Left forelimb (tissue), 1 donor: ENCODE measurements at places on chromosomes 6 and 20.

- no peak for DNase-seq
Measured at GRCh38 chr6:100670056-100670455, 205.3 kb upstream of the SIM1 start.

DNA sequence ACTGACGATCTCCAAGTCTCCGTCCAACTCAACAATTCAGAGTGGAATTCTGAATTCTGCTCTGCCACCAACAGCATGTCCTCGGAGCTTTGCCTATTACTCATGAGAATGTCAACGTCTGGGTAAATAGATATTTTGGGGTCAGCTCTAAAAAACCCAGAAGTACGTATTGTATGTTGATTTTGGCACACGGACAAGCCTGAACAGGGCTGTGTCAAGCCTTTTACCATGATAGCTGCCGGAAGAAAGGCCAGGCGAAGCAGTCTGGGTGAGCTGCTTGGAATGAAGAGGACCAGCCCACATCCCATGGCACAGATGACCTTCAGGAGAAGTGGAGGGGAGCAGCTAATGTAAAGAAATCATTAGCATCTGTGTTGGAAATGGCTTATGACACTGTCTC lies 88.0 kb upstream of the JAG1 start:
- no peak for DNase-seq

DNA sequence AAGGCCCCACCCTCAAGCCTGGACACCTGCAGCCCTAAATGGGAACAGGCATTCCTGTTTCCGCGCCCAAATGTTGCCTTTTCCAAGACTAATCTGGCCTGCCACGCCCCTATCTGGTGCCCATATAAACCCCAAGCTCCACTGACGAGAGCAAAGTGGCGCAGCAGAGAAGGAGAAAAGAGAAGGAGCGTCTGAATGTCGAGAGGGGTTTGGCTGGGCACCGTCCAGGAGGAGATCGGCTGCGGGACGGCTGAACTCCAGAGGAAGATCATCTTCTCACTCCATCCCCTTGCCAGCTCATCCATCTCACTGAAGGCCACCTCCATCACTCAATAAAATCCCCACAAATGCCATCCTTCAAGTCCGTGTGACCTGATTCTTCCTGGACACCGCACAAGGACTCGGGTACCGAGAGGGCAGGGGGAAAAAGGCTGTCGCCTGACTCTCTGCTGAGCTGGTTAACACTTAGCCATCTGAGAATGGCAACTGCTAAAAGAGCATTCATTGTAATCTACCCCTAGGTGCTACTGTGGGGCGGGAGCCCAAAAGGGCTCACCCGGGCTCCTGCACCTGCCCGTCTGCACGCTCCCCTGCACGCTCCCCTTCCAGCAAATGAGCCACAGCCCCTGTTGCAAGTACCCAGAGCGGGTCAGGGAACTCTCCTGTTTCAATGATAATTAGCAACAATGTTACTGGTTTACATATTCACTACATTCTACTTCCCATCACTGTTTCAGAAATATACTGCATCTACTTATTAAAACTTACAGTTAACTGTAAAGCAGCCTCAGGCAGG lies 23.5 kb downstream of the TAF4 start:
- DNase-seq: no peak

DNA sequence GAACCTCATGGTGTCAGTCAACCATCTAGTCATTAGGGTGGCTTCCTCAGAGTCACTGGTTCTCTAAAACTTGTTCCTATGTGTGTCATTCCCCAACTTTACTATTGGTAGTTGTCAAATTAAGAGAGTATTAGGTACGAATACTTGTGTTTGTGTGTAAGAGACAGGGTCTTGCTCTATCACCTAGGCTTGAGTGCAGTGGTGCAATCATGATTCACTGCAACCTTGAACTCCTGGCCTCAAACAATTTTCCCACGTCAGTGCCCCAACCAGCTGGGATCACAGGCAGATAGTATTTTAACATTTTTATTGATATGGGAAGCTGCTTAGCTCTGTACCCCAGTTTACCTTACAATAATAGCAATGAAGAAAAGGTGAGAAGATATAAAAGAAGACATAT lies 50.6 kb downstream of the BMP6 start:
- no peak for DNase-seq

DNA sequence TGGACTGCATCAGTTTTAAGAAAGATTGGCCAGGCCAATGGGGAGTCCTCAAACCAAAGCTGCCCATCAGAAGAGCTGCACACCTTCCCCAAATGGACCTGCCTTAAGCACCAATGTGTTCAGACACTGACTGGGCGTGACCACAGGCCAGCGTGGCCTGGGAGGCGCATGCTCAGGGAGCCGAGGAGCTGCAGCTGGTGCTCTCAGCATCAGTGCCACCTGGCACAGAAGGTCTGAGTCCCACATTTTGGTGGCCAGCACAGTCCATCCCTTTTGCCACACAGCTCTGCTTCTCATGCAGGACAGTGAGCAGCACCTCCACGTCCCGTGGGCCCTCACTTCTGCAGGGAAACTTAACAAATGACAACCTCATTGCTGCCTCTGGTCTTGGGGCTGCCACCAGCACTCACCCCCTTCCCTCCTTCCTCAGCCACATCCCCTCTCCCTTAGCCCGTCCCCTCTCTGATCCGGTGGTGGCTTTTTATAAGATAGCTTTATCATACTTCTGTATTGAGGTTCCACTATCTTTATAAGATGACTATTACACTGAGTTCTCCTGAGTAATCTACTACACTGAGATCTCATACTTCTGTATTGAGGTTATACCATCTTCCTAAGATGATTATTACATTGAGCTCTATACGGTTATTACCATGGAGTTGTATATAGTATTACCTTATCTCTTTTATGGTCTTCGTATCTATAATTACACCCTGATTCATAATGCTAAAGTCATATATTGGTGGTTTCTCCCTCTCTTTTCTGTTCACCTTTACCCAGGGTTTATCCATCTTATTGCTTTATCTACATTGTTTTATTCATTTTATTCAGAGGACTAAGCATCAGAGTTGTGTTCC lies 109.1 kb downstream of the TOX2 start:
- no peak for DNase-seq

GRCh38 chr6:140475086-140475485 lies 1100.6 kb upstream of the CITED2 start:
- DNase-seq: no peak

DNA sequence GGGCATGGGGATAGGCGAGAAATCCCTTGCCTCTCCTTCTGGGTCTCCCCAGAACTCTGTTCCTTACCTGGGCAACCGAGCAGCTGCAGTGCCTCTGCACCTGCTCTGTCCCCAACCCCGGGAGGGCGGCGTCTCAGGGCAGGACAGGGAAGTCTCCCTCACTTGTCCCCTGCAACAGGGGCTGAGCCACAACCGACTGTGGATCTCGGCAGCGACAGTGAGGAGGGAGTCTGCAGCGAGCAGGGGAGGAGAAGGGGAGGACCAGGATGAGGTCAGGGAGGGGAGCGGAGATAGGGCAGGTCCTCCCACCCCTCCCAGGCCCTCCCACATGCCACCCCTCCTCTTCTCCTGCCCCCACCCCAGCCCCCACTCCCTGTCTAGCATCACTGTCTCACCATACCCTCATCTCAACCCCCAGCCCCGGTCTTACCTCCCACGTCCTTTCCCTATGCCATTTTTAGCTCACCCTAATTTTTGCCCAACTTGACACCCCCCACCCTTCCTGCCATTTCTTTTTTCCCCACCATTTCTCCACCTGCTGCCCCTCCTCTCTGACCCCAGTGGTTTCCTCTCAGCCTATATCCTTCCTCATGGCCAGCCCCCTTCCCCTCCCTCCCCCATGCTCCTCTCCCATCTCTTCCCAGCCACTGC lies at the start of gene TNXB:
Gene TNXB (minus strand): TSS at position 225 of the 651 bp plus-strand sequence. CDS start 11,140 bp downstream, outside the sequence.
- no peak for DNase-seq

DNA sequence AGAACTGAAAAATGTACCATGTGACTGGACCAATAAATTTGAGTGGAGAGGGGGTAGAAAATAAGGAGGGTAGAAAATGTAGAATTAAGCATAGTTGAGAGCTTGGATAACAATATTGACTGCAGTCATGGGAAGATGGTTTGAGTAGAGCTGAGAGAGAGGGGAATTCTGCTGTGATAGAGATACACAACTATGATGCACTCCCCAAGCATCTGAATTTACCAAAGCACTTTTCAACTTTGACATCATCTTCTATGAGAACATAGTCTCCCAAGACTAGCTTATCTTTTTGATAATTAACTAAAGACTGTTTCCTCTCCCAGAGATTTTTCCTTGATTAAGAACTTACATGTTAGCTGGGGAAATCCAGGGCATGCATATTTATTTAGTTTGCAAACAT lies 103.1 kb downstream of the TNFRSF21 start:
- DNase-seq: no peak

GRCh38 chr6:70847106-70848084 lies 109.5 kb downstream of the B3GAT2 start:
- DNase-seq: no peak

DNA sequence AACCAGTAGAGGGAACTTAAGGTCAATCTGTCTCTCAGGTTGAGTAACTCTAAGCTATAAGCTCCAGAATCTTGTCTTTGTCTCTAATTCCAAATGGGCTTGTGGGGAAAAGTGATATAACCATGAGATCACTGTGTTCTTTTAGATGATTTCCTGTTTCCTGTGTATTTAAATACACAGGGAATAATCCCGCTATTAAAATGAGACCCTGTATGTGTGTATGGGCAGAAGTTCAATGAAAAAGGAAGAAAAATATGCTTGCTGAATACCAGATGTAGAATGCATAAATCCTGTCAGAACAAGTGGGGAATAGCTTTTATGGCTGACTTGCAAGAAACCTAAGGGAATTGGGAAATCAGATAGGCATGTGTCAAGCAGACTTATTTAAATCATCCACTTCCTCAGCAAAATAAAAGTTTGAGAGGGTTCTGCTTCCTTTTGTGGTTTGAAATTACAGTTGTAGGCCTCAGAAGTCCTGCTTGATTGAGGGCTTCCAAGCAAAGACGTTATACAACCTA lies 164.7 kb upstream of the PDE7B start:
- no peak for DNase-seq

GRCh38 chr6:37966801-37967200 lies 147.3 kb downstream of the ZFAND3 start:
- no peak for DNase-seq

- DNase-seq: no peak
Measured at GRCh38 chr6:129115471-129115870, 232.5 kb downstream of the LAMA2 start.

- DNase-seq: peak; percentile 26
Measured at GRCh38 chr20:50776122-50776817, 18.6 kb upstream of the BCAS4 start.

GRCh38 chr20:6637160-6637579 lies 130.3 kb upstream of the BMP2 start:
- no peak for DNase-seq

GRCh38 chr6:22800451-22800850 lies 231.1 kb downstream of the HDGFL1 start:
- no peak for DNase-seq

- no peak for DNase-seq
Measured at GRCh38 chr6:159431750-159432149, 261.3 kb downstream of the SOD2 start.

DNA sequence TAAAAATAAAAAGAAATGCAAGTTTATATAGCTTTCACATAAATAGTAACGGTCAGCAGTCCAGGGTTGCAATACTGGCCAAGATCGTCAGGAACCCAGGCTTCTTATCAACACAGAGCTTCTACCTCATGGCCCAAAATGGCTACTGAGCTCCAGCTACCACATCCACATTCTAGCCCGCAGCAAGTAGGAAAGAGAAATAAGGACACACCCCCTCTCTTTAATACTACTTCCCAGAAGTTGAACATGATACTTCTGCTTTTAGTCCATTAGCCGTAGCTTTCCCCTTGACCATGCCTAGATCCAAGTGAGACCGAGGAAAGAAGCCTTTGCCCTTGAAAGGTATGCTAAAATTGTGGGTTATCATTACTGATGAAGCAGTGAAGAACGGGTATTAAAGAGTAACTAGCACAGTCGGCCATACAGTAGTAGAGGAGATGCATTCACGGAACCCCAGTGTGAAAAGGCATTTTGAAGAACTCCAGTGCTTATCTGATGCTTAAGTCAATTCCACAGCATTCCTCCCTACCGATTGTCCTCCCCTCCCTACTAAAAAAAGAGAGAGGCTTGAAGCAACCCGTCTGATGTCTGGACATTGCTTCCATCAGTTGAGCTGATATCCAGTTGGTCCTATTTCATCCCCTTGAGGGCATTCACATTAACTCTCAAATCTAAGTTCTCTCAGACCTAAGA lies 226.9 kb upstream of the RREB1 start:
- no peak for DNase-seq

- DNase-seq: no peak
Measured at GRCh38 chr20:59063358-59064213, 21.0 kb upstream of the PRELID3B start.

DNA sequence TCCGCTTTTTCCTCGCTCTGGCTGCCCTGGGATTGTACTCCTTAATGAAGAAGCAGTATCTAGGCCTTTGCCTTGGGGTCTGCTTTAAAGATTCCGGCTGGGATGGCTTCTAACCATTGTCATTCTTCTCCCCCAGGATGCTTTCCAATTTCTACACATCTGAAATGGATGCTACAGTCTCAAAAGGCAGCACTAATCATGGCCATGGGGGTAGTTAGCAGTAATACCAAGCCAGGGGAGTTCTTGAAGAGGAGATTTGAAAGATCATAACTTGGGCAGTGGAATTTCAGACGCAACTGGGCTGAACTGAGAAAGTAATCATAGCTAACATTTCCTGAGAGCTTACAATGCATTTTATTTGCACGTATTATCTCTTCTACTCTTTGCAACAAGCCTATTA lies 3.4 kb upstream of the PFDN4 start:
- no peak for DNase-seq
